Gastrocnemius medialis (tissue), 4 donors: ENCODE measurements at places on chromosomes 7 and 10. TPM values are rescaled to one million over a fixed set of nuclear protein-coding genes. Genes with fewer than 3 reads are reported as not detected.

The ASAH2 gene
- 0.36 TPM for total RNA-seq

The MALRD1 gene
- total RNA-seq, result not detected

The SUN3 gene
- total RNA-seq, result not detected

The TFPI2 gene
- total RNA-seq, result 1.5 TPM

The OR2A7 gene
- not detected for total RNA-seq

The DNAH11 gene
- total RNA-seq, result 0.62 TPM

The LEP gene
- not detected for total RNA-seq

The SLC13A1 gene
- not detected for total RNA-seq

The MYL10 gene
- not detected for total RNA-seq

GRCh38 chr7:110119883-110120581 is 970.9 kb upstream of the LRRN3 start:
- no peak overlapping the region for H3K27ac ChIP-seq
- DNase-seq, result no peak
- no peaks in the 10 kb centered on the region for H3K36me3 ChIP-seq

DNA sequence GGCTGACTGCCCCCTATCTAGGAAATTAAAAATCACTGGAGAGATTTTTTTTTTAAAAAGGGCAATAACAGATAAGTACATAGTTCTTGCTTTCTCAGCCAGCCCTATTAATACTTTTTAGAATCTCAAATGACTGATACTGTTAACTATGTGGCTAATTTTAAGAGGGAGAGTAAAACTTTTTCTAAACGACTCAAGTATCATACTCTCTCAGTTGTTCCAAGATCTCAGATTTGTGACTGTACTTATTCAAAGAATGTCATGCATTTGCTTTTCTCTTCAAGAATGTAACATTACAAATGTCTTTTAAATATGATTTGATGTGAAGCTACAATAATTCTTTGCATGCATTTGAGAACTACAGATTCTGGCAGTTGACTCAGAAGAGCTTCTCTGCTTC is 55.4 kb upstream of the RAB11FIP2 start:
- H3K27ac ChIP-seq, result no peak overlapping the region
- H3K4me3 ChIP-seq, result no peak overlapping the region
- no peaks in the 10 kb centered on the region for H3K36me3 ChIP-seq
- no peaks in the 10 kb centered on the region for H3K27me3 ChIP-seq
- no peaks in the 10 kb centered on the region for H3K4me1 ChIP-seq
- no peak for DNase-seq

GRCh38 chr7:6613706-6614105 is 1.7 kb upstream of the ZNF853 start:
- H3K4me1 ChIP-seq, result peaks cover 5% of the 10 kb centered on the region
- no peaks in the 10 kb centered on the region for H3K27me3 ChIP-seq
- H3K4me3 ChIP-seq, result no peak overlapping the region
- DNase-seq, result no peak
- H3K36me3 ChIP-seq, result no peaks in the 10 kb centered on the region
- H3K27ac ChIP-seq, result no peak overlapping the region

DNA sequence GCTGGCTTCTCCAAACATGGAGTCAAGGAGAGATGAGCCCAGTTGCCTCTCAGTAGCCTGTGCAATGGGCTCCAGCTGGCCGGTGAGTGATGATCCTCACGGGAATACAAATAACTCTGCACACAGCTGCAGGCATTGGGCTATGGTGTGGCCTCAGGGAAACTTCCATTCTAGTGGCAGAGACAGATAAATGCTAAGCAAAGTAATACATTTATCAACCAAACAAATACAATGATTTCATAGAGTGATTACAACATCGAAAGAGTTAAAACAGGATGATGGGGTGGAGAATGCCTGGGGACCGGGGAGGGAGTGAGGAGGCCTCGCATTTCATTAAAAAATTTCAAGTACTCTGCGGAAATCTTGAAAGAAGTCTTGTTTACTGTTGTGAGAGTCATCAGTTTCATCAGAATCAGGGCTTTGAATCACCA is 15.0 kb upstream of the AKR1B1 start:
- H3K4me1 ChIP-seq, result peaks cover 4% of the 10 kb centered on the region
- no peaks in the 10 kb centered on the region for H3K36me3 ChIP-seq
- H3K27me3 ChIP-seq, result no peaks in the 10 kb centered on the region
- no peak for DNase-seq
- no peak overlapping the region for H3K4me3 ChIP-seq

DNA sequence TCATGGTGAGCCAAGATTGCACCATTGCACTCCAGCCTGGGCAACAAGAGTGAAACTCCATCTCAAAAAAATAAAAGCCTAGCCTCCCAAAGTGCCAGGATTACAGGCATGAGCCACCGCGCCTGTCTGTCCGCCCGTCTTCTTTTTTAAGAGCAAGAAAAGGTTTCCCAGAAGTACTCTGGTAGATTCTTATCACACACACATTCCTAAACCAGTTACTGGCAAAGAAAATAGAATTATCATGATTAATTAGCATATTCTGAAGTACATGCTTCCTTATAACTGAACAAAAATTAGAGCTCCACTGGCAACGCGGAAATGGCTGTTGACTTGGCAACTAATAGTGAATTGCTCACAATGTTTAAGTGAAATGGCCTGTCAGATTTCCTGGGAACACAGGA is 87.0 kb downstream of the ADK start:
- no peaks in the 10 kb centered on the region for H3K27me3 ChIP-seq
- DNase-seq, result no peak
- no peak overlapping the region for H3K27ac ChIP-seq
- H3K4me3 ChIP-seq, result no peak overlapping the region
- no peaks in the 10 kb centered on the region for H3K36me3 ChIP-seq

GRCh38 chr10:76905251-76905650 is 732.4 kb downstream of the KCNMA1 start:
- no peak overlapping the region for H3K4me3 ChIP-seq
- no peaks in the 10 kb centered on the region for H3K4me1 ChIP-seq
- DNase-seq, result no peak
- H3K27ac ChIP-seq, result no peak overlapping the region

GRCh38 chr10:124002391-124003069 is 90.9 kb downstream of the CHST15 start:
- no peaks in the 10 kb centered on the region for H3K27me3 ChIP-seq
- H3K36me3 ChIP-seq, result no peaks in the 10 kb centered on the region
- H3K4me1 ChIP-seq, result no peaks in the 10 kb centered on the region
- H3K27ac ChIP-seq, result no peak overlapping the region
- DNase-seq, result no peak
- no peak overlapping the region for H3K4me3 ChIP-seq

- no peak overlapping the region for H3K4me3 ChIP-seq
- no peak for DNase-seq
- no peaks in the 10 kb centered on the region for H3K4me1 ChIP-seq
- no peaks in the 10 kb centered on the region for H3K27me3 ChIP-seq
- H3K27ac ChIP-seq, result no peak overlapping the region
Observed at GRCh38 chr7:112584290-112584689, 103.5 kb downstream of the LSMEM1 start.

DNA sequence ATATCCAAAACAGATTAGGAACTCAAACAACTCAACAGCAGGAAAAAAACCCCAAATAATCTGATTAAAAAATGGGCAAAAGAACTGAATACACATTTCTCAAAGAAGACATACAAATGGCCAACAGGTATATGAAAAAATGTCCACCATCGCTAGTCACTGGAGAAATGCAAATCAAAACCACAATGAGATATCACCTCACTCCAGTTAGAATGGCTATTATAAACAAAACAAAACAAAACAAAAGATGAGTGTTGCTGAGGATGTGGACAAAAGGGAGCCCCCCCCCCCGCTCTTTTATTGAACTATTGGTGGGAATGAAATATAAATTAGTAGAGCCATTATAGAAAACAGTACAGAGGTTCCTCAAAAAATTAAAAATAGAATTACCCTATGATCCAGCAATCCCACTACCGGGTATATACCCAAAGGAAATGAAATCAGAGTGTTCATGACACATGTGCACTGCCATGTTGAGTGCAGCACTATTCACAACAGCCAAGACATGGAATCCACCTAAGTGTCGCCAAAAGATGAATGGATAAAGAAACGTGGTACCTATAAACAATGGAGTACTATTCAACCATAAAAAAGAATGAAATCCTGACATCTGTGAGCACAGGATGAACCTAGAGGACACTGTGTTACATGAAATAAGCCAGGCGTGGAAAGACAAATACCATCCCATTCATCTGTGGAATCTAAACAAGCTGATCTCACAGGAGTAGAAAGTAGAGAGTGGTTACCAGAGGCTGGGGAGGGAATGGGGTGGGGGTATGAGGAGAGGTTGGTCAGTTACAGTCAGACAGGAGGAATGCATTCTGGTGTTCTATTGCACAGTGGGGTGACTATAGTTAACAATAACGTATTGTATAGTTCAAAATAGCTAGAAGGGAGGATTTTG is 78.1 kb upstream of the RHEB start:
- H3K27ac ChIP-seq, result no peak overlapping the region
- DNase-seq, result no peak
- H3K4me1 ChIP-seq, result peaks cover 12% of the 10 kb centered on the region
- no peaks in the 10 kb centered on the region for H3K36me3 ChIP-seq

GRCh38 chr7:45720989-45721388 is 146.8 kb downstream of the ADCY1 start:
- H3K4me3 ChIP-seq, result no peak overlapping the region
- no peaks in the 10 kb centered on the region for H3K4me1 ChIP-seq
- DNase-seq, result no peak
- H3K27ac ChIP-seq, result no peak overlapping the region

- H3K4me3 ChIP-seq, result no peak overlapping the region
- no peak for DNase-seq
- no peaks in the 10 kb centered on the region for H3K27me3 ChIP-seq
- no peaks in the 10 kb centered on the region for H3K4me1 ChIP-seq
- H3K36me3 ChIP-seq, result no peaks in the 10 kb centered on the region
Observed at GRCh38 chr7:12653518-12653917, 33.9 kb upstream of the ARL4A start.

- H3K4me1 ChIP-seq, result no peaks in the 10 kb centered on the region
- no peak for DNase-seq
- H3K36me3 ChIP-seq, result no peaks in the 10 kb centered on the region
- H3K27ac ChIP-seq, result no peak overlapping the region
Observed at GRCh38 chr7:64651632-64652165, 14.2 kb upstream of the ZNF107 start.

DNA sequence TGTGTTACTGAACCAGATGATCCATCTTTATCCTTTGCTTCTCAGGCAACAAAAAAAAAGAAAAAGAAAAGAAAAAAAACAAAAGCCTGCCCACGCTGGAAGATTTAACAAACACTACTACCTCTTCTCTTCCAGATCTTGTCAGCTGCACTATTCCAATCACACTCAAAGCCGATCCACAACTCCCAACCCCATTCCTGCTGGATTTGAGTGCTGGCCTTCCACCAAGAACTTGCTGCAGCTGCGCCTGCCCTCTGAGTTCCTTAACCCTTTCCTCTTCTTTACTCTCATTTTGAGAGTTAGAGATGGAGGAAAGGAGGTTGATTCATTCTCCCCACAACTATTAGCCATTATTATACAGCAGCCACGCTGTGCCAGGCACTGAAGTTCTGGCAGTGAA is 16.0 kb upstream of the ITGA8 start:
- DNase-seq, result no peak
- H3K27ac ChIP-seq, result no peak overlapping the region
- no peaks in the 10 kb centered on the region for H3K36me3 ChIP-seq
- no peaks in the 10 kb centered on the region for H3K27me3 ChIP-seq
- H3K4me3 ChIP-seq, result no peak overlapping the region

DNA sequence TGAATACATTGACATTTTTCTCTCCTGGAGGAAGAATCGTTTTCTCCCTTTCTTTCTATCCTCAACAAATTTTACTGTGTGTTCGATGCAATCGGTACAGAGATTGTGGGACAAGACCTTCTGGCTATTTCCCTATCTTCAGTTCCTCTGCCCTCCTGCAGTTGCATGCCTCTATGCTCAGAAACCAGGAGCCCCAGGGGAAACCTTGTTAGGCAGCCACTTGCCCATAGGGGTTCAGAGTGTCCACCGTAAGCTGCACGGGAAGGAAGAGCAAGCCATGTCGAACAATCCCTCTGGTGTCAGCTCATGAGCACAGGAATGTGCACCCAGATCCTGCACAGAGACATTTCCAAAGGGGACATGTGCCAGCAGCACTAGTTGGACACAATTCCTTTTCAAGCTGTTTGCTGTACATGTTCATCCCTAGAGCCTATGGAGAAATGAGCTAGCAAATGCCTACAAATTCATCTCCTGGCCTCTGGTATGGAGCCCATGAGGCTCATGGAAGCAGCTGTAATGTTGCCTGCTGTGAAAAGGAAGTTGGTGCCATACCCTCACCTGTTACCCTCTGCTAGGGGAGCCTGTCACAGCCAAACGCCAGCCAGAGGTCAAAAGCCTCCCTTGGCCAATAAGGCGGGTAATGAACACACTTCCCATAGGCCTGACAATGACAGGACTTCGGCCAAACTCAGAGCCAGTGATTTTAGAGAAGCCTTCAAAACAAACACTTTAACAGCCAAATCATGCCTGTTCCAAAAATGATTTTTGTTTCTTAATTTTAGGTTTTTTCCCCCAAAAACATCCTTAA is 35.9 kb upstream of the ASAH2 start:
- no peak overlapping the region for H3K4me3 ChIP-seq
- no peak for DNase-seq
- no peaks in the 10 kb centered on the region for H3K4me1 ChIP-seq
- no peaks in the 10 kb centered on the region for H3K27me3 ChIP-seq

- no peaks in the 10 kb centered on the region for H3K4me1 ChIP-seq
- H3K4me3 ChIP-seq, result no peak overlapping the region
- H3K27me3 ChIP-seq, result no peaks in the 10 kb centered on the region
- H3K27ac ChIP-seq, result no peak overlapping the region
- H3K36me3 ChIP-seq, result no peaks in the 10 kb centered on the region
Observed at GRCh38 chr10:15313047-15313446, 58.0 kb downstream of the FAM171A1 start.

DNA sequence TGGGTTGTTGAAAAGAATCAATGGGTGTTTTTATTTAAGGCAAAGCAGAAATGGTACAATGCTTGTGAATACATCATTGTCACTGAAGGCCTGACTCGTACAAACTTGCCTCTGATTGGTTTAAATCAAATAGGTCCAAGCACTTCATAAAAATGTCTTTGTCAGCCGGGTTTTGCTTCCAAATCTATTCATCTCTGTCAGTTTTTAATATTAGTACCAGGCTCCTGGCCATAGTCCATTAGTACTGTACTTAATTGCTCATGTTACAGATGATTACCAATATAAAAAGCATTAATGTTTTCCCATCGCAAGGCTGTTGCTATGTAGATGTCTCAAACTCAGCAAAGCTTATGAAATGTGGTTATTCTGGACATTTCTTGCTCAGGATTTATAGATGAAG is 171.9 kb downstream of the ARID5B start:
- DNase-seq, result no peak
- no peaks in the 10 kb centered on the region for H3K27me3 ChIP-seq
- H3K4me1 ChIP-seq, result peaks cover 97% of the 10 kb centered on the region

DNA sequence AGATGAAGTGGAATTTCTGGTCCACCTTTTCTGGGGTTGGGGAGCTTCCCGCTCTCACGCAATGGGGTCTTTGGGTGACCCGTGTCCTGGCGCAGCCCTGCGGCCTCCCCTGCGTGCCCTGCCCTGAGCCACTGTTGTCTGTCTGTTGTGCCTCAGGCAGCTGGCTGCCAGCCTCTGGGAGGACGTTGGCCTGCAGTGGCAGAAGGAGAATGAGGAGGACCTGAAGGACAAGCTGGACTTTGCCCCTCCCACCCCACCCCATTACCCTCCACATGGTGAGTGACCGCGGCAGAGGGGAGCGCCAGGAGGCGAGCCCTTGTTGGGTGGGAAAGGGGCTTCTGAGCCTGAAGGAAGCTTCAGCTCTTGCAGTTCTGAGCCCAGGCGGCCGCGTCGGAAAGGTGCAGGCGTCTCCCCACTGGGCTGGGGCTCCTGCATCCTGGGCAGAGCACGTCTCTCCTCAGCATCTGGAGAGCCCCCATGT is 14.2 kb upstream of the PRKAR1B start:
- H3K36me3 ChIP-seq, result no peaks in the 10 kb centered on the region
- peaks cover 9% of the 10 kb centered on the region for H3K4me1 ChIP-seq
- no peaks in the 10 kb centered on the region for H3K27me3 ChIP-seq
